SK-N-DZ (cell line): ENCODE measurements at places on chromosomes 6 and 20.
A peak's percentile ranks its signal among the peaks of the same experiment; 100 is the strongest.

- no peak for DNase-seq
Observed at GRCh38 chr20:41052742-41053419, 24.3 kb downstream of the TOP1 start.

GRCh38 chr6:130526466-130526865 lies 160.6 kb downstream of the TMEM200A start:
- DNase-seq, result no peak

DNA sequence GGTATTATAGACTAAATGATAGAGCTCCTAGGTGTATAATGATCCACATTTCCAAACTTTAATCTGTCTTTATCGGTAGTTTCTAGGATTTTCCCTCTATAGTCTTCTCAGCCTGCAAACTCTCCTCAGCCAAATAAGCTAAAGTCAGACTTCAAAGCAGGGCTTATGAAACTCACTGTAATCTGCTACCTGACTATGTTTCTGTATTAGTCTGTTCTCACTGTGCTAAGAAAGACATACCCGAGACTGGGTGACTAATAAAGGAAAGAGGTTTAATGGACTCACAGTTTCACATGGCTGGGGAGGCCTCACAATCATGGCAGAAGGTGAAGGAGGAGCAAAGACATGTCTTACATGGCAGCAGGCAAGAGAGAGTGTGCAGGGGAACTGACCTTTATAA lies 928.7 kb upstream of the ADGRB3 start:
- no peak for DNase-seq

GRCh38 chr6:167129562-167129961 lies 6.7 kb downstream of the CCR6 start:
- DNase-seq, result no peak

DNA sequence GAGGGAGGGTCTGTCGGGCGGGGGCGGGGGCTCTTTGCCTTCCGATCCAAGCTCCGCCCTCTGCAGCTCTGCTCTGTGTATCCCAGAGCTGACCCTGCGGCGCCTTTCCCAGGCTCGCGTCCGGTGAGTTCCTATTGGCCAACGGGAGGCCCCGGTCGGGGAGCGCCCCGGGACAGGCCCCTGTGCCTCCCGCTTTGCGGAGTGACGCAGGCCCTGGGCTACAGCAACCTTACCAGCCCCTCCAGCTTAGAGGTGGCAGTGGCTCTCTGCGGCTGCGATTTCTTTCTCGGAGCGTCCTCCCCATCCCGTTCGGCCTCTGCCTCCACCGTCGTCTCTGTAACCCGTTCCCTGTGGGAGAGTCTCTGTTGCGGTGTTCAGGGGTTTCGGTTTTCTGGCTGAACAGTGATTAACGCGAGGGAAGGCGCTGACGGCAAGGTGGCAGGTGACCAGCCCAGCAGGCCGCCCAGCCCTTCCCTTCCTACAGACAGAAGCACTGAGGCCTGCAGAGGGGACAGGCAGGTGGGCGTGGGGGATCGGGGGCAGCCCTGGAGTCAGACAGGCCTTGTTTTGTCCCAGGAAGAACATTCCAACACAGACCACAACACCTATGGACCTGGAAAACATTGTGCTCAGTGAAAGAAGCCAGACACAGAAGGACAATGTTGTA lies 18.1 kb upstream of the CEBPB start:
- peak; percentile 98 for DNase-seq

DNA sequence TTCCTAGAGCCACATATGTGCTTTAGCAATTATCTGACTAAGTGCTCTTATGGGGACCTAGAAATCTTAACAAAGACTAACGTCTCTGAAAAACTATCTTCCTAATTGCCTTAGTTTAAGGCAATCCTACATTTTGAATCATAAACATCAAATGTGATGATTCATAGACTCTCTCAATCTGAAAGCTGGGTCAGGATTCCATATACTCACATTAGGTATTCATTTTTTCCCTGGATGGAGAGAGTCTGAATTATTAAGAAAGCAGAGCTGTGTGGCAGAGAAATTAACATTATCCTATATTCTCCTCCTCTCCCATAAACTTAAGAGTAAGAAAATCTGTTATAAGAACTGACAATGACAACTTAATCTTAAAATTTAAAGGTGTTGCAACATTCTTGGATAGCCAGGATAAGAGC lies 1.6 kb upstream of the PRL start:
- DNase-seq, result no peak

- no peak for DNase-seq
Observed at GRCh38 chr6:113731541-113731940, 125.6 kb upstream of the MARCKS start.

- no peak for DNase-seq
Observed at GRCh38 chr6:11163932-11164331, 52.4 kb upstream of the ERVFRD-1 start.

- no peak for DNase-seq
Observed at GRCh38 chr20:58213121-58213520, 15.3 kb downstream of the ANKRD60 start.

GRCh38 chr20:52432740-52433139 lies 241.2 kb upstream of the ZFP64 start:
- no peak for DNase-seq

DNA sequence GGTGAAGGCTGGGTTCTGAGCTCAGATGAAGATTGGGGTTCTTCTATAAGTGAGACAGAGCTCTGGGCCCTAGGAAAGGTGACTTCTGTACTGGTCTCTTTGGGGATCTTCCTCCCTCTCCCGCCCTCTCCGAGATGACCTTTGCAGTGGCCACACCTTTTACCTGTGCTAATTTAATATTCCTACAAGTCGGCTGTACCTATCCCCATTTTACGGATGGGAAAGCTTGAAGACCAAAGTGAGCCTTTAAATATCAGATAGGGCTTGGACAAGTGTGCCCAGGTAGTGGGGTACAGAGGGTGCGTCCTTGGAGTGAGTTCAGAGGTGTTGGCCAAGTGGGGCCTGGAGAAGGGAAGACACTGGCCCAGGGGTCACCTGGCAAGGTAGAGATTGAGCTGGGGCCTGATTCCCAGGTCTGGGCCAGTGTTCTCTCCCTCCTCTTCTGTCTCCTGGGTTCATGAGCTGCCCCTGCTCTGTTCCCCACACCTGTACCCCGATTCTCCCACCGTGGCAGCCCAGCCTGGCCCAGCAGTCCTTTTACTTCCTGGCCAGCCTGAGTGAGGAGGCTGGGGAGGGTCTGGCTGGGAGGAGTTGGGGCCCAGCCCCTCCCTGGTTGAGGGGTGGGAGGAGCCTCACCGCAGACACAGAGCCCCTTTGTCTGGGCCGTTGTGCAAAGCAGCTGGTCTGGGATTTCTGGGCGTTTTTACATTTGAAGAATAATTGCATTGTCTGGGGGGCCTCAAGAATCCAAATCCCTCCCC lies 152.1 kb upstream of the RNF24 start:
- DNase-seq, result no peak

DNA sequence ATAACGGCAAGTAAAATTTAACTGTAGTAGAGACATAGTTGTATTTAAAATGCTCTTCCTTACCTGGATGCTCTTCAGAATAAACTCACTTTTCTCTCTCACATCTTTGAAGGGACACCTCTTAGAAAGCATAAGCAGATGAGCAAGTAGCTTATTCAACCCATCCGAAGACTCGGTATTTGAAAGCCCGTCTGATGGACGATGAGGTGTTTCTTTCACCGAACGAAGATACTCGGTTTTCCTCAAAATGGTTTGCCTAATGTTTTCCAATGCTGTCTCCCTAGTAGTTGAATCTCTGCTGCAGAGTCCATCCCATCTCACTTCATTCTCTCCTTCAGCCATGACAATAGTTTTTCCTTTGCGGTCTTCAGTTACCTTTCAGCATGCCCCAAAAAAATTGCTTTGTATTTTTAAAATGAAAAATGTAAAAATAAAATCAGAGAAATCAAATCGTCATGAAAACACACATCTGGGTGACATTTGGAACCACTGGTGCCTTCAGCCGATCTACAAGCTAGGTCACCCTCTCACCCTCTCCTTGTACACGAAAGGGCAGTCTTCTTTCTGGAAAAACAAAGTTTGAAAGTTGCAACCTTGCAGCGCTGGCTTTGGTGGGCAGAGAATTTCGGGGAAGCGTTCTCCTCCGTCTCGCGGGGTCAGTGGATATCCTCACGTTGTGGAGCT lies 772 bp downstream of the SESN1 start:
- peak; percentile 18 for DNase-seq

GRCh38 chr6:100228834-100229441 lies 234.9 kb upstream of the MCHR2 start:
- DNase-seq, result peak; percentile 59

DNA sequence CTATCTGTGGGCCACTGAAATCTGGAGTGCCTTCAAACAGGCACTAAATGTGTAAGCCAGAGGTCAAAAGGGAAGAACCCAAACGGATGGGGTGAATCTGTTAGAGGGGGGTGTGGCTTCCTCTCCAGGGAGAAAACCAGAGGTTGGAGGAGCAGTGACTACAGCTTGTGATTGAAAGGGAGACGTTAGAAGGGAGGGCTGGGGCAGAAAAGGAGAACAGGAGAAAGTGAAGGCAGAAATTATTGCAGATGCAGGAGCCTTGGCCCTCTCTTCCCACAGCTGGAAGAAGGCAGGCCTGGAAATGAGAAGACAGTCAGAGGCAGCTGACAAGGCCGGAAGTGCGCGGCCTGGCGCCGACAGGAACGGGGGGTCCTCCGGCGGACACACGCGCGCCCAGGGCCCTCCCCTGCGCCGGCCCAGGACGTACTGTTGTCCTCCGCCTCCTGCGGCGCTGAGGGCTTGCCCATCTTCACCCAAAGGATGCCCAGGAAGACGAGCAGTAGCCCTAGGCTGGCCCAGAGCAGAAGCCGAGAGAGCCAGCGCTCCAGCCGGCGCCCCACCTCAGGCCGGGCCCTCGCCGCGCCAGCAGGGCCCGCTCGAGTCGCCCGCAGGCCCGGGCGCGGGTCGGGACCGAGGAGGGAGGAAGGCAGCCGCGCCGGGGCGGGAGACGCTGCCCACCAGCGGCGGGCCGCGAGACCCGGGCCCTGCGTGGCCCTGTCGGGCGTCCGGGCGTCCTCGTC lies 806 bp downstream of the LEMD2 start:
- DNase-seq, result peak; percentile 46

DNA sequence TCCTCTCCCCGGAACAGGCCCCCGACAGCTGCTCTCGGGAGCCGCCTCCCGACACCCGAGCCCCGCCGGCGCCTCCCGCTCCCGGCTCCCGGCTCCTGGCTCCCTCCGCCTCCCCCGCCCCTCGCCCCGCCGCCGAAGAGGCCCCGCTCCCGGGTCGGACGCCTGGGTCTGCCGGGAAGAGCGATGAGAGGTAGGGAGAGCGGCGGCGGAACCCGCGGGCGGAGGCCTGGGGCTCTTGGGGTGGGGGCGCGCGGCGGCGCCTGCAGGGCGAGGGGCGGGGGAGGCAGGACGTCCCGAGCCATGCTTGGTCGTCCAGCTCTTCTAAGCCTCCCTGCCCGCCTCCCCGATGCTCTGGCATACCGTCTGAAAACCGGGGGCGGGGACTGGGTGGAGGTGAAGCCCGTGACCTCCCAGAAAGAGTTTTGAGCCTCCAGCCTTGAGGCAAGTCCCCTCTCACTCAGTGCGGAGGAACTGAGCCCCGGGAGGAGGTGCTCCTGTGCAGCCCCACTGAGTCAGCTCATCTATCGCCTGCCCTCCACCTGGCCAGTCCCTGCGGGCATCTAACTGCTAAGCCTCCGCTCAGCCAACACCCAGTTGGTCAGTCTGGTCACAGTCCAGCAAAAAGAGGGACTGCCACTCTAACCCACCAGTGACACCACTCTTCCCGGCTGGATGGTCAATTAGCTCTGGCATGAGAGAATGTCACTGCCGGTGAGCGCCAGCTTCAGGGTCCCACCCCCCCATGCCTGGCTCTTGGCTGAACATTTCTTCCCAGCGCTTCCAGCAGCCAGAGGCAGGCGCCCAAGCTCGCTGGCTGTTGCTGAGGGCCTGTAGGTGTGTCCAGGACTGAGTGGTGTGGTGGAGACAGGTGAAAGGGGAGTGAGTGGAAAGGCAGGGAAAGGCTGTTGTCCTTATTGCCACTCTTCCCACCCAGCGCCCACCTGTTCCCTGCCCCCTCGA lies 482 bp downstream of the DDR1 start:
- no peak for DNase-seq

GRCh38 chr20:39563349-39563748 lies 601.2 kb downstream of the DHX35 start:
- DNase-seq, result no peak

- no peak for DNase-seq
Observed at GRCh38 chr20:43963872-43964791, 49.5 kb downstream of the TOX2 start.

DNA sequence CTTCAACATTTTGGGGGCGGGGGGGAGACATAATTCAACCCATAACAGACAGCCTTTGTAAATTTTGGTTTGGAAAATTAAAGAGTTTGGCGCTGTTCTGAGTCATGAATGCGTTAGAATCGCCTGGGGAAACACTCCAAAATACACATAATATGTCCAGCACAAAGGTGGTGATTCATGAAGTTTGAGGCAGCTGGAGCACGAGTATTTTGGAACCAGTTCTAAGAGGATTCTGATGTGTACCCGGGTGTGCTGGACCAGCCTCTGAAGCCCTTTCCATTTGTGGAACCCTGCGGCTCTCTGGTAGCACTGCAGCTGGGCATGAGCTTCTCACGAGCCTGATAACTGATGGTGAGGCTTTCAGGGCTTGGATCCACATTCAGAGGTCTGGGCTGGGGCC lies 4.7 kb downstream of the GMPR start:
- DNase-seq, result no peak

DNA sequence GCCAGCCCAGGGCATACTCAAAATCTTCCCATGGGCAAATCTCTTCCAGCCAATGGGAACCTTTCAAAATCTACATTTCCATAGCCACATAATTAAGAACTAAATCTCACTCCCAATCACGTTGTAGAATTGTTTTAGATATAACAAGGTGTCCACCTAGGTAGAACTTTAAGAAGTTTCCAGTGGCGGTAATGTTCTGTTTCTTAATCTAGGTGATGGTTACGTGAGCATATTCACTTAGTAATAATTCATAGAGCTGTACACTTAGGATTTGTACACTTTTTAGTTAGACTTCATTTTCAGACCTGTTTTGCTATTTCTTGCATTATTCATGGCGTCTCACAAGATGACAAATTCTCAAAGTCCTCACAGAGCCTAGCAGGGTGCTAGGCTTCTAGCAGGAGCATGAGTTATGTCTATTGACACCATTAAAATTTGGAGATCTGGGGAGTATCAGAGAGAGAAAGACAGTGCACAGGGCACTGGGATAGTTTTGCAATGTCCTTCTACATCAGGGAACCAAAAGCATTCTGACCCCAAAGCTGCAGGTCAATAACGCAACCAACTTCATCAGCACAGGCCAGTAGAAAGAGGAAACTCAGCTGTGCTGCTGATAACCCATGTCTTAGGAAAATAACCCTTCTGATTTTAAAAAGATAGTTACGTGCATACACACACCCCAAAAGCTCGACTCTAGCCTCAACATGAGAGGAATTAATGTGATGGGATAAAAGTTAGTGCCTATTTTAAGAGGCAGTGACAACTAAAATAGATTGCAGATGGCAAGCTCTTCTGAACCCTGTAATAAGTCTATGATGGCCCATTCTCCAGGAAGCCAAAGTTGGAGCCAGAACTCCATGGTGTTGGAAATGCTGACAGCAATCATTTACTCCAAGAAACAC lies 518.1 kb upstream of the JARID2 start:
- DNase-seq, result no peak

GRCh38 chr20:51461306-51461705 lies 81.2 kb downstream of the NFATC2 start:
- DNase-seq, result no peak

DNA sequence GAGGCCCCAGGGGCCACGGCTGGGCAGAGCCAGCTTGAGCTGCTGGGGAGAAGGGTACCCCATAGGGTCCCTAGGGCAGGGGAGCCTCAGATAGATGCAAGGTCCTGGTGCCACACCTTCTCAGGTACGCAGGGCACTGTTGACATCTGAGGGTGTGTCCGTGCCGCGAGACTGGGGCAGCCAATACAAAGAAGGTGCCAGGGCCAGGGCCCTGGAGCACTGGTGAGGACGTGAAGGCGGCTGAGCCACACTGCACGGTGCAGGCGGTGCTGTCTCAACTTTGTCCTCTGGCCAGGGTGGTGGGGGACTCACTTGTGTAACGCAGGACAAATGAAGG lies 649 bp upstream of the LRRC73 start:
- DNase-seq, result no peak
